Activated naive CD4-positive, alpha-beta T cell (primary cell): ENCODE measurements at places on chromosomes 3 and 15.

GRCh38 chr15:70357453-70357852 is 259.7 kb upstream of the TLE3 start:
- no peak for DNase-seq

DNA sequence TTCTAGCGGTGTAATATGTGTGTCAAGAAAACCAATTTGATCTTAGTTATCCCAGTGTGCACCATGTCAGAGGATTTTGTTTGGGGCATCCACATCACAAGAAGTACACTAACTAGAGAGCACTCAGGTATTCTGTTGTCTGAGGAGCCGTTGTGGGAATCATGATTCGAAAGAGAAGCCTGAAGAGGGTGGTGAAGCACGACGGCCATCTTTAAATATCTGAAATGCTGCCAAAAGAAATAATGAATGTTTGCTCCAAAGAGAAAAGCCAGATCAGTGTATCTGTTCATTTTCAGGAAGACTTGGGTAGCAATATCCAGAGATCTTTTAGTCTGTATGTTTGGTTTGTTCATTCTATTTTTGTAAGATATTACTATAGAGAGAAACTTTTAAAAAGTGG is 180.7 kb downstream of the KLHL25 start:
- no peak for DNase-seq

DNA sequence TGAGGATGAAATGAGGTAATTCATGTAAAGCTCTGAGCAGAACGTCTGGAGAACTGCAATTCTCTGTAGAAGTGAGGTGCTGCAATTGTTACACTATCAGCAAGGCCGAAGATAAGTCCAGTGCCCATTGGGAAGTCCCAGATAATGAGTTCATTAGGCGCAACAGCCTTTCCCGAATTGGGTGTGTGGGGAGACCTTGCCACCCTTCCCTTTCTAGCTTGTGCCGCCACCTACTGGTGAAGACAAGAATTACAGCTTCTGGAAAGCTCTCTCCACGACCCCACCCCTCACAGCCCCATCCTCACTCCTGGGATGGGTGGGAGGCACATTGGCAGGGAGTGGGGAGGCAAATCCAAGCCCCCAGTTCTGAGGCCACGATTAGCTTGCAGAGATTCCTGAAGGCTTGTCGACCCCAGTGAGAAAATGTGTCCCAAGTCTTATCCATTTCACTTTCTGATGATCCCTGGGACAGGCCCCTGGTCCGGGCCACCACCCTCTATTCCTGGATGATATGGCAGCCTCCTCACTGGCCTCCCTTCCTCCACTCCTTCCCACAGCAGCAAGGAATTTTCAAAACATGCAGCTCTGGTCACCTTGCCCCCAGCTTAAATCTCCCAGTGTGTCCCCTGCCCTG is 36.4 kb downstream of the FAM3D start:
- DNase-seq: peak; percentile 16

- peak; percentile 15 for DNase-seq
Observed at GRCh38 chr3:132352556-132353143, 35.4 kb downstream of the ACP3 start.

- DNase-seq: no peak
Observed at GRCh38 chr15:63030101-63030551, 12.4 kb upstream of the TPM1 start.

GRCh38 chr3:42143440-42143839 is 52.3 kb downstream of the TRAK1 start:
- DNase-seq: no peak

- DNase-seq: no peak
Observed at GRCh38 chr3:194689493-194689944, 3.8 kb downstream of the FAM43A start.
